Stimulated activated CD4-positive, alpha-beta T cell treated with anti-CD3 and anti-CD28 coated beads, Interleukin-1b, Interleukin-23, amount 100 ng/mL, for 1 hour (primary cell): ENCODE measurements at places on chromosomes 11 and 22.

GRCh38 chr11:112625814-112626213 lies 335.4 kb upstream of the NCAM1 start:
- no peak for DNase-seq

- DNase-seq, result no peak
Measured at GRCh38 chr11:134277183-134278001, 1.2 kb downstream of the GLB1L3 start.

DNA sequence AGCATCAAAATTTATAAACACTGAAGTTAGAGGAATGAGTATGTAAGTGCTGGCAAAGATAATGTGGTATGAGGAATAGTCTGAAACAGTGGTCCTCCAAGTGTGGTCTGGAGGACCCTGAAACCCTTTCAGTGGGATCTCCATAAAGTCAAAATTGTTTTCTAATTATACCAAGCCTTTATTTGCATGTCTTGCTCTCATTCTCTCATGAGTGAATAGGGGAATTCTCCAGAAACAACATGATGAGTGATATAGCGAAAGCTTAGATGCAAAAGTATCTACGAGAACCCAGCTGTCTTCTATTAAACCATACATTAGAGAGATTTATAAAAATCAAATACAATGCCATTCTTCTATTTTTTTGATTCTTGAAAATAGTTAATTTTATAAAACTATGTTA lies 145.0 kb upstream of the RAG2 start:
- DNase-seq, result no peak

DNA sequence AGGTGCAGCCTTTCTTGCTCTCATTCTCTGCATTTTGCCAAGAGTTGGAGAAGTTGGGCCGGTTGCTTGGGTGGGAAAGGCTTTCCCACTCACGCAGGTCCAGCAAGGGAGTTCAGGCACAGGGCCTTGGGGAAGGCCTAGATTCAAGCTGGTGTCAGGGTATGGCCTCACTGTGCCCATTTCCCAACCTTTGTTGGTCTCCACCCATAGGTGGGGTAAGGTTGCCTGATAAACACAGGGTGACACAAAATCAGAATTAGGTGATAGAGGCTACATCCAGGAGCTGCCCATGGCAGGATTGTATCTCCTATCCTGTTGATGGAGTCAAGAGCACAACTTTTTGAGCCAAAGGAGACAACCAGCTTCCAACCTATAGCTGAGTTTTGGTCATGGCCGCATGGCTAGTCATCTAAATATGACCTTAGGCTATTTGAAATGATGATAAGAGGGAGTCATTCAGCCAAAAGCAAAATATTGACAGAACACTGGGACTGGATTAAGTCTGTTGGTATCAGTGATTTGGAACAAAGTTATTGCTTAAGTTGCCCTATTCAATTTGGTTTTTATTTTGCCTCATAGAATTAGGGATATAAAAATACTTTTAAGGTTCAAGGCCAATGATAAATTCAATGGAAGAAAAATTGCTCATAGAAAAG lies 20.9 kb downstream of the CAT start:
- no peak for DNase-seq

GRCh38 chr11:132755934-132756333 lies 776.4 kb downstream of the OPCML start:
- DNase-seq, result no peak

DNA sequence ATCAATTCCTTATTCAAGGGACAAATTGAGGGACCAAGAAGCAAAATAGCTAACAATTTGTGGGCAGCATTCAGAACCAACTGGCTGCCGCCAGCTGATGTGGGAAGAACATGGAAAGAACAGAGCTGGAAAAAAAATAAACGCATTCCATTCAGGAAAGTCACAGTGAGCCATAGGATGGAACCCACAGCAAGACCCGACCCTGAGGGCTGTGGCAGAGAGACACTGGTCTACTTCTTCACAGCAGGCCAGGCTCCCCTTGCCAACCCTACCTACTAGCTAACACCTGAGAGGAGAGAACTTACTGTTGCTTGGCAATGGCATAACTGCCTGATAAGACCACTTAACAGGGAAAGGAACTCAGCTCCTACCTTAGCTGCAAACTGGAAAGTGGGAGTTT lies 123.5 kb upstream of the APOA1 start:
- no peak for DNase-seq

- DNase-seq, result no peak
Measured at GRCh38 chr22:30931541-30932300, 36.9 kb downstream of the MORC2 start.

DNA sequence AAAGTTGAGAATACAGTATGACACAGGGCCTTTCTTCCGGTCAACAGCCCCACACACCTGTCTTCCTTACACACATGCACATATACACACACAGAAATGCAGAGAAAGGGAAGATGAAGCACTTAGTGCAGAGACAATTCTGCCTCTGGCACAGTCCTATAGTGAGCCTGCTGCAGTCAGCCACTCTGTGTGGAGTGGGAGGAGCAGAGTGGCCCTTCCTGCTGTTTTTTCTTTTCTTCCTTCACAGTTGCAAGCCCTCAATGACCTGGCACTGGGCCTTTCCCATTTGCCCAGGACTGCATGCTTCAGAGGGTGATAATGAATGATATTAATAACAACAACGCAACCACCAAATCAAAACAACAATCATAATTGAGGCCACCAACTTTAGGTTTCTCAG lies 527.0 kb upstream of the B3GAT1 start:
- no peak for DNase-seq

DNA sequence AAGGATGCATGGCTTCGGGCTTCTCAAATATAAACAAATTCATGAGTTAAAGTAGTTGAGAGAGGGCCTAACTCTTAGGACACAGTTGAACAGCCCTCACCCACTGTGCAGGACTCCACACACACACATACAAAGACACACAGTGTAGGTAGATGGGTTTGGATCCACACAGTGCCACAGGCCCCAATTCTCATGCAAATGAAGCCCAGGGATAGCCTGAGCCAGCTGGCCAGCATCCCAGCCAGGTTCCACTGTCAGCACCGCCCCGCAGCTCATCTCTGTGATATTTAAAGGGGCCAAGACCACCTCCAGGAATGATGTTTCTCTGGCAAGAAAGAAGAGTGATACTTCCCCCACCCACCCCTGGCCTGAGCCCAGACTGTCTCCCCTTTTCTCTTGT lies 11.7 kb downstream of the SLC35C1 start:
- no peak for DNase-seq

- DNase-seq, result no peak
Measured at GRCh38 chr22:19868773-19869471, 14.2 kb upstream of the GNB1L start.

DNA sequence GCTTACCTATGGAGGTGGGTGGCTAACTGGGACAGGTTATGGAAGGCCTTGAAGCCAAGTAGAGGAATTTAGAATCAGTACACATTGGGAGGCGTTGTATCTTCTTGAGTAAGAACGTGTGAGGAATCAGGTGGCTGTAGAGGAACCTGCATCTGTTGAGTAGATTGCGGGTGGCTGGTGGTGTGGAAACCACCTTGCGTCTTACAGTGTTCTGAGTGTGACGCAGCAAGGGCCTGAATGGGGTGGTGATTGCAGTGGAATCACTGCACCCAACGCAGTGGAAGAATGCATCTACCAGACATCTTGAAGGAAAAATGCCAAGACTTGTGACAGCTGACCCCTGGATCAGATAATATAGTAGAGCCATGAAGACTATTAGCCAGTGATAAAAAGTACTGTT lies 110.8 kb upstream of the NNMT start:
- no peak for DNase-seq

DNA sequence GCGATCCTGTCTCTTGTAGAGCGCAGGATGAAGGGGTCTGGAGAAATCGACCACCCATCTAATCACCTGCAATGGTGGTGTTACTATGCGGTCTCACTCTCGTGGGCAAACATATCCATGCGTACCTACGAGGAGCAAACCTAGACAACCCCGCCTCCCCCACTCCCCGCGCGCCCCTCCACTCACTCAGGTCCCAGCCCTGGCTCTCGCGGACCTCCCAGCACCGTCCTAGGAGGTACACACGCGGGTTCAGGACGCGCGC lies 887 bp downstream of the TRPC6 start:
- DNase-seq, result no peak

GRCh38 chr11:13315517-13316432 lies 38.2 kb downstream of the BMAL1 start:
- no peak for DNase-seq

- DNase-seq, result no peak
Measured at GRCh38 chr11:108221371-108221770, 1.1 kb downstream of the NPAT start.

DNA sequence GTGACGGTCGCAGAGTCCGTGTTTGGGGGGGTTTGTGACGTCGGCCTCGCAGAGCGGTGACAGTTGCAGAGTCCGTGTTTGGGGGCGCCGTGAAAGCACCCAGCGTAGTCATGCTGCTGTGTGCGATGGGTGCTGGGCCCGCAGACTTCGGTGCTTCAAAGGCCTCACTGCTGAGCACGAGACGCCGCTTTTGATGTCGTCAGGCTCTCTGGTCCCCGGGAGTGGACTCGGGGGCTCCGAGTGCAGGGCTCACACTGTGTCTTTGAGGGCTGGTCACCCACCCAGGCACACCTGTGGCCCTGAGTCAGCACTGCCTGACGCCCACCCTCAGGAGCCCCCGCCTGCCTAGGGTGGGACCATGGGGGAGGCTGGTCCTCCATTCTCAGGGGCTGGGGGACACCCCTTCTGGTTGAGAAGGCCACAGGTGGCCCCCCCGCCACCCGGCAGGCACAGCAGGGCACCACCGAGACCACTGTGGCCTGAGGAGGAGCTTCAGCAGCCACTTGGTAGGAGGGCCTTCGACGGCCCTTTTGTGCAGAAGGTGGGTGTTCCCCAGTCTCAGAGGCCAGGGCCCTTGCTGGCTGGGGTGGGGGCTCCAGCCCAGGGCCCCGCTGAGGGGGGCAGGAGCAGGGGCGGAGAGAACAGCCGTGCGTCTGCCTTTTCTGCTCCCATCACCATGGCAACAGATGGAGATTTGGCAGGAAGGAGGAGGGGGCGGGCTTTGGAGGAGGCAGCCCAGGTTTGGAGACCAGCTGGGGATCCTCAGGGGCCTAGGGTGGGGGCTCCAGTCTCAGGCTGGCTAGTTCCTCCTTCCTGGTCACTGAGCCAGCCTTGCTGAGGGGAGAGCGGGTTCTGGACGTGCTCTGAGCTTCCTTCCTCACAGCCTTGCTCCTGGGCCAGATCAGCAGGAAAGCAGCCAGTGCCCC lies 20.9 kb downstream of the BRSK2 start:
- DNase-seq, result no peak

DNA sequence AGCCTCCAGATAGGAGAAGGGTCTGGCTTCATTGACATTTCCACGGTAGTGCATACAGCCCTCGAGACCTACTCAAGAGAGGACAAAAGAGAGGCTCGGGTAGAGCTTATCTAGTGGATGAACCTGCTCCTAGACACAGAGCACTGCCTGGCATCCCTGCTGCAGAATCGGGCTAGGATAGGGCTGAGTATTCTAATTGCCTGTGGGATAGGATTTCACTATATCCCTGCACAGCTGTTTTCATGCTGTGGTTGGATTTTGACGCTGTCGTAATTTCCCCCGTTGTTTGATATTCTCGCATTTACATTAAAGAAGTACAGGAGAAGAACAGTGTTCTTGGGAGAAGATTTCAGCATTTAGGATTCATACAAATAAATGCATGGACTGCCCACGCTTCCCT lies 107.8 kb downstream of the KIRREL3 start:
- no peak for DNase-seq

- no peak for DNase-seq
Measured at GRCh38 chr11:108405706-108406105, 61.6 kb downstream of the C11orf65 start.

GRCh38 chr11:12288212-12288930 lies 89.0 kb upstream of the PARVA start:
- DNase-seq, result no peak

- no peak for DNase-seq
Measured at GRCh38 chr11:2844116-2844842, 41.3 kb downstream of the CDKN1C start.

DNA sequence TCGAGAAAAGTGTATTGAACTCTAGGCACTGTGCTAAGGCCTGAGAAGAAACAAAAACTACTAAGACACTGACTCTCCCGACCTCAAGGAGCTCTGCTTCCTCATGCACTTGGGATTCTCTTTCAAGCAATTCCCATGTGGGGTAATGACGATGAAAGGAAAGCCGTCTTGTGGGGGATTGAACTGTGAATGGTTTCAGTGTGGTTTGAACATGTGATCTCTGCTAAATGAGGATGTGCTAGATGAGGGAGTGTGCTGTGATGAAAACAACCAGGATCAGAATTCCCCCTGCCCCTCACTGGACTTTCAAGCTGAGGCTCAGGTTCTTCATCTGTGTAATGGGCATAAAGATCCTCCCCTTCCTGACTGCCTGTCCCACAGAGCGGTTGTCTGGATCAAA lies 74.9 kb downstream of the DEPDC5 start:
- no peak for DNase-seq

GRCh38 chr22:18136563-18137320 lies 13.2 kb upstream of the USP18 start:
- DNase-seq, result no peak

DNA sequence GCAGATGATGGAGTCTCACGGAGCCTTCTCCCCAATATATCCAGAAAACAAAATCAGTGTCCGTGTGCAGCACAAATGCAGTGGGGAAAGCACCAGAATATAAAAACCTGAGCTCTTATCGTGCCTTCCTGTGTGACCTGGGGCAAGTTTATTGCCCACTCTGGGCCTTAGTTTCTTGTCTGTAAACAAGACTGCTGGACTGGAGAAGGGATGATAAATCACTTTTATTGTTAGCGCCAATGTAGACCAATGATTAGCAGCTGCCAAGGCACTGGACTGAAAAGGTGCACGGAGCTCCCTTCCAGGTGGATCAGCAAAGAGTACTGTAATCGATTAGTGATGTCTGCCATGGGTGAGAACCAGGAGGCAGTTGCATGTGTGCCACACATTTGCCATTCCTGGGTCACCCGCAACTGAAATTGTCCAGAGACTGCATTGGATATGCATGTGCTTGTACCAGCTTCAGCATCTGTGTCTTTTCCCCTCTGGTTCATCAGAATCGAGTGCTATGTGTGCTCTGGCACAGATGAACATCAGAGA lies 89.2 kb downstream of the TSPAN18 start:
- no peak for DNase-seq

DNA sequence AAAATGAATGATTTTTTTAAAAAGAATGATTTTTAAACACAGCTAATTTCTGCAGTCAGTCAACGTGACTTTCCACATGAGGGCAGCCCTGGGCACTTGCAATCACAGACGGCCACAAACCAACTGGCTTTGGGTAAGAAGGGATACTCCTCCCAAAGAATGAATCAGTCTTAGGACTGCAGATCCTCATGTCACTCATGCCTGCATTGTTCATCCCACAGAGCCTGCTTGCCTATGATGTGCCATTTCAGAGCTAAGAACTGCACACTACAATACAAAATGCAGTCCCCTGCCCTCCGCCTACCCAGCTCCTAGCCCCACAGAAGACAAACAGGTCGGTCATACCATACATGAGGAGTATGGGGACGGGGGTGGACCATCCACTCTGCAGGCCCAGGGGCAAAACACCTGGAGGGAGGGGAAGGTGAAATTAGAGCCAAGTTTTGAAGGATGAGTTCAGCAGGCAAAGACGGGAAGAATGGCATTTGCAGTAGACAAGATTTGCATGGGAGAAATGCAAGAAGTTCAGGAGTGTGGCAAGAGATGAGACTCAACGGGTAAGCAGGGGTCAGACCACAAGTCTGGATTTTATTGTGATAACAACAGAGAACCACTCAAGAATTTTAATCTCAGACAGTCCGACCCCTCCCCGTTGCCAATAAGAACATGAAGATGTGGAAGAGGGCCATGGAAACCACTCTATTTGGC lies 24.7 kb downstream of the PACSIN2 start:
- DNase-seq, result no peak

GRCh38 chr11:108117746-108118371 lies 3.5 kb upstream of the ACAT1 start:
- DNase-seq, result no peak

GRCh38 chr22:46262449-46263215 lies 511 bp downstream of the PKDREJ start:
- DNase-seq, result no peak
